T-helper 17 cell (primary cell): ENCODE measurements at places on chromosomes 12 and 14. TPM values are rescaled to one million over a fixed set of nuclear protein-coding genes. Genes with fewer than 3 reads are reported as not detected.

Gene PMEL
- 0.63 TPM for total RNA-seq

Gene ERC1
- 46.7 TPM for total RNA-seq

Gene FGF6
- not detected for total RNA-seq

Gene EIF2S3B
- total RNA-seq = 0.50 TPM

Gene LIN7A
- 0.22 TPM for total RNA-seq
